ENCODE measurements at places on chromosomes 11 and 22.

- no peak for DNase-seq
Measured at GRCh38 chr11:86069408-86070101, 671 bp upstream of the PICALM start.

- DNase-seq, result no peak
Measured at GRCh38 chr11:112539741-112540140, 279.1 kb upstream of the PLET1 start.

DNA sequence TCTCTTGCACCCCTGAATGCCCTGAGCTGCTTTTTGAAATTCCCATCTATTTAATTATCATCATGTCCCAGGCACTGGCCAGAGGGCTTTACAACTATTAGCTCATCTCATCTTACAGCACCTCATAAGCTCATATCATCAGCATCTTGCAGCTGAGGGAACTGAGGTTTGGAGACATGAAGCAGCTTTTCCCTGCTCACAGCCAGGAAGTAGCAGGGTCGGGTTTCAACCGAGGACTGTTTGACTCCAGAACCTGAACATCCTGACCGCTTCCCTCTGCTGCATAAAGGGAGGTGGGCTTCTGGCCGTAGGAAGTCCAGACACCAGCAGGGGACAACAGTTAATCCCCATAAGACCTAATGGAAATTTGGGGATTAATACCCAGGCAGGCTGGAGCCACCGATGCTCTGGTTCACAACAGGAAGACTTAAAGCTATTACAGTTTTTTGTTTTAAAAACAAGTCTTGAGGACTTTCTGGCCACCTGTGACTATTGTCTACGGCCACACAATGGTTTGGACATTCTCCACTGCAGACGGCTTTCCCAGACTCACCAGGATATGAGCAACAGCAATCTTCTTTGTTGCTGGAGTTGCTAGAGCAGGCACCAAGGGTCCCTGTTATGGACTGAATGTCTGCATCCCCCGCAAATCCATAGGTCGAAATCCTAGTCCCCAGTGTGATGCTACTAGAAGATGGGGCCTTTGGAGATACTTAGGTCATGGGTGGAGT, 47.4 kb downstream of the CHST1 start:
- no peak for DNase-seq

GRCh38 chr22:27844656-27845591, 43.4 kb upstream of the MN1 start:
- DNase-seq, result no peak

DNA sequence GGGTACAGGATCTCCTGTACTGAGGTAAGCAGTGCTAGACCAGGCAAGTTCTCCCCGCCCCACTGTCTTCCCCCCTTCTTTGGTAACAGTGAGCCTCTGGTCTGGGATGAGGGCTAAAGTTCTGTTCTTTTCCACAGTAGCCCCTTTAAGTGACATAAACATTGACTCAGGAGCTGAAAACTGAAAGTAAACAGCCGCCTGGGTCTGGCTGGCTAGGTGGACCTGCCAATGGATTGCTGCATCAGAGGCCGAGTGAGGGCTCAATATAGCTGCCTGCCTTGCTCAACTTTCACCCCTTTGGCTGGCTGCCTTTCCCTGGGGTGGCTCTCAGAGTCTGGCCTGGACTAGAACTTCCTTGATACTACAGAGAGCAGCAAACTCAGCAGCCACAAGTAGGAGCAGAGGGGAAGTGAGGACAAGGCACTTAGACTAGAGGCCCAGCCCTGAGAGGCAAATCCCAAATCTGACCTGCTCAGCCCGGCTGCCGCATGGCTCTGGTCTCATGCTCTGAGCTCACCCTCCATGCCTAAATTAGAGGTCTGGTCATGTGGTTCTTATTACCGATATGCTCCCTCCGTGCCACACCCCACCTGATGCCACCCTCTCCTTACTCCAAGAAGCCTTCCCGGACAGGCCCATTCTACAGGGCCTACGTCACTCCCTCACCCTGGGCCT, 9.6 kb upstream of the UCP3 start:
- DNase-seq, result peak; percentile 40

DNA sequence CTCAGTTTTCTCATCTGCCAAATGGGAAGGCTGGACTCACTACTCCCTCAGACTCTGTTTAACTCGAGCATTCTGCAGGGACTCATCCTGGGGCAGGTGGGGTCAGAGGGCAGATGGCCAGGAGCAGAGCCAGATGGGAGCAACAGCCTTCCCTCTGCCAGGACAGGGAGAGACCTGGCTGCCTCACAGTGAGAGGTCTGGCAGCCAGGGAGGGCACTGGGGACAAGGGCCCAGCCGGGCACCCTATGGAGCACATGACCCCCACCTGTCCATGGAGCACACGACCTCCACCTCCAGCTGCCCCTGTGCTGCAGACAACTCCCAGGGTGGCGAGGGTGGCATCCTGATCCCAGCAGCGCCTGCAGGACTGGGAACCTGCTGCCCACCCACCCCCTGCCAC, 67.4 kb downstream of the IGLL1 start:
- DNase-seq, result no peak

- DNase-seq, result no peak
Measured at GRCh38 chr11:5317292-5317691, 6.8 kb downstream of the OR51B2 start.

DNA sequence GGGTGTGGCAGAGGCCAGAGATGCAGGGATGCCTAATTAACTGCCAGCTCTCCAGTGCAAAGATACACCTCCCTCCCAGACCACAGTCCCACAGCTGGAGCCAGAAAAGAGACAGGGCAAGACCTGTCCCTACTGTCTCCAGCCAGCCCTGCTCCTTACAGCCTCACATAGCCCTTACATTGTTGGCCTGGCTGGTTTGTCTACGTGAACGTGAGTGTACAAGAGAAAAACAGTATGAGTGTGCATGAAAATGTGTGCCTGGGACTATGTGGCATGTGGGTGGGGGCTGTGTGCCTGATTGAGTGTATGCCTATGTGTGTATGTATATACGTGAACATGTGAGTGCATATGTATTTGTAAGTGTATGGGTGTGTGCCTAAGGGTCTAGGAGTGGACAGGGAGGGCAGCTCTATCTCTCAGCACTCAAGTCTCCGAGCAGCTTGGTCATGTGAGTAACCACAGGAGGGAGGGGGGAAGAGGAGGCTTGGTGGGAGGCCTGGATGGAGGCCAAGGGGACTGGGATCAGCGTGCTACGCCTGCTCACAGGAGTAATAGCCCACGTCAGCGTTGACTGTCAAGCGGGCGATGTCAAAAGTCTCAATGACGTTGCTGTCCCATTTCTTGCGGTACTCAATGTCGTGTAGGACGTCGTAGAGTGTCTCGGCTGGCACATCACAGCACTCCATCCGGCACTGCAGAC, 6.6 kb upstream of the ARAP1 start:
- no peak for DNase-seq

DNA sequence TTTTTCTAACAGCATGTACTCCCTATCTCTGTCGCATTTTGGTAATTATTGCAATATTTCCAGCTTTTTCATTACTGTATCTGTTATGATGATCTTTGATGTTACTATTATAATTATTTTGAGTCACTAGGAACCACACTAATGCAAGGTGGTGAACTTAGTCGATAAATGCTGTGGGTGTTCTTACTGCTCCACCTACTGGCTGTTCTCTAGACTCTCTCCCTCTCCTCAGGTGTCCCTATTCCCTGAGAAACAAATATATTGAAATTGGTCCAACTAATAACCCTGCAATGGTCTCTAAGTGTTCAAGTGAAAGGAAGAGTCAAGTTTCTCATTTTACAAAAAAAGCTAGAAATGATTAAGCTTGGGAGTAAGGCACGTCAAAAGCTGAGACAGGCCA, 10.5 kb downstream of the ARL14EP start:
- DNase-seq, result no peak

DNA sequence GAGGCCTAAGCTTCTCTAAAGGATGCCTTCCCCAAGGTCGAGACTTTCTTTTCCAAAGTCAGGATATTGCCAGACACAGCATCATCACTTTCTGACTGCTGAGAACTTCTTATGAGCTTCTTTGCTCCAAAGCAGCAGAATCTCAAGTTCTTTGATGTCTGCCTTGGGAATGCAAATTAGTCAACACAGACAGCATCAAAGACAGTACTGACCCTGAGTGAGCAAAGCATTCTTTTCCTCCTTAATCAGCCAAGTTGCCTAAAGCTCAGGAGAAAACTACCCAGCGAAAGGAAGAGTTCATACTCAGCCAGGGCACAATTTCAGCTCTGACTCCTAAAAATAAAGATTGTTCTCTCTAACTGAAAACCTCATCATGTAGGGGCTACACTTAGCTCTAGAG, 98.0 kb downstream of the SLC36A4 start:
- DNase-seq, result no peak

GRCh38 chr22:28769394-28770085, 3.0 kb upstream of the CCDC117 start:
- DNase-seq, result no peak

GRCh38 chr11:12288212-12288930, 89.0 kb upstream of the PARVA start:
- peak; percentile 65 for DNase-seq

- DNase-seq, result no peak
Measured at GRCh38 chr11:47765086-47765485, 2.1 kb downstream of the FNBP4 start.

DNA sequence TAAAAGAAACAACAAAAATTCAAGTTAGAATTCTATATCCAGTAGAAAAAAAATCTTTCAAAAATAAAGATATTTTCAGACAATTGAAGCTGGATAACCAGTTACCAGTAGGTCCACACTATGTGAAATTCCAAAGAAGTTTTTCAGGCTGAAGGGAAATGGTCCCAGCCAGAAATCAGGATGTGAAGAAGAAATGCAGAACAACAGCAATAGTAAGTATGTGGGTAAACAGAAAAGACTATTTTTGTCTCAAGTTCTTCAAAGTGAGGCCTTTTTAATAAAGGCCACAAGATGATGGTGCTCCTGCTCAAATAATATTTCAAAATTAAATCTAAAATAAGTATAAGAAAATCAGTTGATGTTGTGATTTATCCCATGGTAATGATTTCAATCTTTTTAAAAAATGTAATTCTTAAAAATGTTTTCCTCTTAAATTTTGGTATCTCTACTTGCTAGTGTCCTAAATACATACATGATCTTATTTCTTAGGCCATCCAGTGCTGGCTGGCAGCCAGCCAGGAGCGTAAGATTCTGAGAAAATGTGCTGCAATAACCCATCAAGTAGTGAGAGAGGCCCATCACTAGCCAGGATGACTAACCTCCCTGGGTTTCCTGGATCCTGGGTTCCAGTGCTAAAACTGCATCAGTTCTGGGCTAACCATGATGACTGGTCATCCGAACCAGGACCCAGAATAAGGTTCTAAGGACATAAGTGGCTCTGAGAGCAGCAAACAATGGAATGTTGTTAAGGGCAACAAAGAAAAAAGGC, 15.6 kb upstream of the UCP3 start:
- DNase-seq, result no peak

DNA sequence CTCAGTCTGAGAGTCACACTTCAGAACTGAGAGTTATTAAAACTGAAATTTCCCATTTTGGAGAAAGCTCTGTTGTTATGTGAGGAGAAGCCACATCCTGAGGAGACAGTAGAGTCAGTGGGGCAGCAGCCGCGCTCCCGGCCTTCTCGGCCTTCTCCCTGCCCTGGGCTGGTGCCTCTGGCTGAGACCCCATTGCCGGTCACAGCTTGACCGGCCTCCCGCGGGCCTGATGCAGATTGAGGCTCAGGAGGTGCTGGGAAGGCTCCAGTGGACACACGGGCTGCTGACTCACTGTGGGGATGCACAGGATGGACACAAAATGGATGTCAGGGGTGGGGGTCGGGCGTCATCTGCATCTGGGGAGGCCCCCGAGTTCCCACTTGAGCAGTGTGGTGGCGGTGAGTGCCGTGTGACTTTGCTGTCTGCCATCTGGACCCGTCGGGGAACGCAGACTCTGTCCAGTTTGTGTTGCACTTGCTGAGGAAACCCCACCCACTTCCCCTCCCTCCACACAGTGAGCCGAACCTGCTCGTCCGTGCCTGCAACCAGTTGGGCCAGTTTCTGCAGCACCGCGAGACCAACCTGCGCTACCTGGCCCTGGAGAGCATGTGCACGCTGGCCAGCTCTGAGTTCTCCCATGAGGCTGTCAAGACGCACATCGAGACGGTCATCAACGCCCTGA, 50.1 kb downstream of the MUC6 start:
- DNase-seq, result no peak

- DNase-seq, result no peak
Measured at GRCh38 chr11:114187173-114187572, 109.0 kb upstream of the NNMT start.

- no peak for DNase-seq
Measured at GRCh38 chr11:29364006-29364405, 652.8 kb downstream of the KCNA4 start.

GRCh38 chr11:76030968-76031590, 175.2 kb downstream of the WNT11 start:
- no peak for DNase-seq

- no peak for DNase-seq
Measured at GRCh38 chr11:78742430-78742829, 167.8 kb upstream of the NARS2 start.

DNA sequence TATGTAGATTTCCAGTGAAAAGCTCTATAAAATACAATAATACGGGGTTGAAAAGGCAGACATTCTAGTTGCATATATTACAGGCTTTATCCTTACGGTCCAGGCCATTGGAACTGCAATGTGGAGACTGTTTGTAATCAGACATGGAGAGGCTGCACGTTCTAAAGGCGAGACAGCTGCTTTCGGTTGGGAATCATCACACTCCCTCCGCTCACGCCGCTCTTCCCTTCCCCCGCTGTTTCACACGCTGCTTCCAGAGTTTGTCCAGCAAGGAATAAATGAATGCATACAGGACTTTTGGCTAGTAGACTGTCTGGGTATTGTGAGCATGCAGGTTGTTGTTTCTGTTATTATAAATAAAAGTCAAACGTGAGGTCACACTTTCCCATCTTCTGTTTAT, 13.5 kb upstream of the EFCAB6 start:
- no peak for DNase-seq

DNA sequence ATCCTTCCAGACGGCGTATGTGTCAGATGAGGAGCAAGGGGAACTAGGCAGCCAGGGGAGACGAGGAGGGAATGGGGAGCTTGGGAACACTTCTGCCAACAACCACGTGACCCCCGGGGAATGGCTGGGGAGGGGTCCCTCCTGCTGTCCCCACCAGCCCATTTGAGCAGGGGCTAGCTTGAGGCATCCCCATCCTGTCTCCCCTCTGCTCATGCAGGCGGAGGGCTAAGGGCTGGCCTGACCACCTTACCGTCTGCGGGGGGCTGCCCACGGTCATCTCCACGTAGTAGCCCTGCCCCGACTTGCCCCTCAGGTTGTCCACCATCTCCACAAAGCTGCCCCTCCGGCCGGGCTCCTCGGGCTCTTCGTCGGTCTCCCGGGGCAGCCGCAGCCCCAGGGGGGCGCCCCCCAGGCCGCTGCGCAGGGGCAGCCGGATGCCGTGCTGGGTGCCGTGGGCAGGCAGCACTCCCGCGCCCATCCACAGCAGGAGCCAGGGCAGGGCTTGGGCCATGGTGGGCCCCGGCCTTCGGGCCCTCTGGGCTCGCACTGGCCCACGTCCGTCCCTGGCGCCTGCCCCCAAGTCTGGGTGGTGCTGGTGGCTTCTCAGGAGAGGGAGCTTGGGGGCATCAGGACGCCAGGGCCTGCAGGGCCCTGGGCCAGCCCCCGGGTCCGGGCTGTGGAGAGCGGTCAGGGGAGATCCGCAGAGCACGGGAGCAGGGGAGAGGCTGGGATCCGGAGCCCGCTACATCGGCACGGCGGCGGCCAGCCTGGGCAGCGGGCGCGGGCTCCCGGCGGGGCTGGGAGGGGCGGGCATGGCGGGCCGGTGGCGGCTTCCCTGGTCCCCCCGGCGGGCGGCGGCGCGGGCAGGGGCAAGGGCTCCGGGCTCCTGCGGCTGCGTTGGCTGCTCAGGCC, 515 bp downstream of the BACE1 start:
- no peak for DNase-seq
